HCEC 1CT (cell line): ENCODE measurements at places on chromosomes 7 and 10.

- DNase-seq: no peak
These were observed 25.9 kb downstream of the CELF2 start for GRCh38 chr10:11043446-11044127.

- DNase-seq: no peak
These were observed 31.4 kb upstream of the RSU1 start for GRCh38 chr10:16848562-16849154.

GRCh38 chr10:2054728-2055127 is 317.4 kb upstream of the ADARB2 start:
- DNase-seq: no peak

DNA sequence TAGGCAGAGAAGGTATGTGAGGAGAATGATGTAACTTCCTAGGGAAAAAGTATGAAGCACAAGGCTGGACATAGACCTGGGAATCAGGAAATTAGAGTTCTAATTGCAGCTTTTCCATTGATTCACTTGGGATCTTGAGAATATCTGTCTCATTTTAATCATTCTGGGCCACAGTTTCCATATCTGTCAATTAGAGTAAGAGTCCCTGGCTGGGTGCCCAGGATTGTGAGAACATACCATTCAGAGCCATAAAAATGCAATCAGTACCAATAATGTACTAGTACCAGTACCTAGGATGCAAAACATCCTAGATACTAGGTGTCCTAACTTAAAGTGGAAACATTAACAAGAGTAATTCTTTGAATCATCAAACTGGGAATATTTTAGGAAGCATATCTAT is 29.6 kb downstream of the CAV1 start:
- no peak for DNase-seq

DNA sequence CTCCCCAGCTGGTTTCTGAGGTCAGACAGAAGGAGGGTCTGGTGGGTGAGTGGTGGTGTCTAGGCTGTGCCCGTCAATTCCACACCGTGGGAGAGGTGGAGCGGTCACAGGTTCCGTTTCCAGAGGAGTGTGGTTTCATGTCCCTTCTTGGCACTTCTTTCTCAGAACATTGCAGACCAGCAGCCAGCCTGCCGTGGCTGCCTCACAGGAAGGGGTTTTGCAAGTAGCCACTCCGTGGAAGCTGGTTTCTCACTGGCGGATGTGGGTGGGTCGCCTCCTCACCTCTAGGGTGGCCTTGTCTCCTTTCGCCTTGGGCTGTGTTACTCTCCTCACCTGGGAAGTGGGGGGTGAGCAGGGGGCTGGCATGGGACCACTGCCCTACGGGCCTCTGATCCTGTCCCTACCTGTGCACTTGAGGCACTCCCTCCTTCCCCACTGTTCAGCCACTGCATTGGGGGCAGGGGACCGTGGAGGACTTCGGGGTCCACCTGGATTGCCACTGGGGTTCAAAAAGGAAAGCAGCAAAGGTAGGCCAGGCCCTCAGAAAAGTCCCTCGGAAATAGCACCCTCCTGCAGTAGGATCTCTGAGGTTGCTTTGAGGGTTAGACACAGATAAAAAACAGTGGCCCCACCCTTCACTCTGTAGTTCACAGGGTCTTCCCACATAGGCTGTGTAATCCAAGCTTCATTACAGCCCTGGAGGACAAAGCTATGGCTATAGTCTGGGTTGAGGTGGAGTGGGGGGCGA is 33.9 kb downstream of the TSPAN14 start:
- no peak for DNase-seq

- DNase-seq: no peak
These were observed 294.2 kb downstream of the IPMK start for GRCh38 chr10:57973451-57973850.

DNA sequence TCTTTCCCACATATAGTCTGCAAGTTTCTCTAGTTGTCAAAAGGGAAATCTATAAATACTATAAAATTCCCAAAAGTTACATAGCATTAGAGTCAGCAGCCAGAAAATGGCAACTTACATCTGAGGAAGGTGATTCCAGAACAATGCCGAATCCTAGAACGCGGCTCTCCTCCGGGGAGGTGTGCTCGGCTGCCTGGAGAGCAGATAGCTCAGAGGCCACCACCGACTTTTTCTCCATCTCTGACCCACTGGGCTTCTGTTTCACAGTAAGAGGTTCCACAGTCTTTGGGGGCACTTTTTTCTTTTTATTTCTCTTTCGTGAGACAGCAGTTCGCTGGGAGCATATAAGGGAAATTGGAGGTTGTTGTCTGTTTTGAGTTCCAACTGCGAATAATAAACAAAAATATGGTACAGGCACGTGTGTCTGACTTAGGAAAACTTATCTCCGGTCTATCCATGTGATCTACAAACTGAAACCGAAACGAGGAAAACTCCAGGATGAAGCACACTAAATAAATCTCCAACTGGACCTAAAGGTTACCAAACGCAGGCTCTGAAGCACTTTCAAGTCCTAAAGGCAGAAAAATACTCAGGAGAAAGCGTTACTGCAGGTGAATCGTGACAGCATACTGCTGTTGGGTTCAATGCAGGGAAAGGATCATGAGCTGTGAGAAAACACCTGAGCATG is 36.2 kb downstream of the BEND7 start:
- DNase-seq: no peak
